ENCODE measurements at places on chromosomes 16 and 17. TPM values are rescaled to one million over a fixed set of nuclear protein-coding genes. Genes with fewer than 3 reads are reported as not detected.

Gene HEATR9
- 0.03 TPM for polyA plus RNA-seq

Gene TP53TG3D
- polyA plus RNA-seq: 0.34 TPM

Gene MRPS34
- polyA plus RNA-seq: 113 TPM

Gene SETD1A
- 40.1 TPM for polyA plus RNA-seq

Gene CES3
- polyA plus RNA-seq: 0.22 TPM

Gene DHX38
- 68.4 TPM for polyA plus RNA-seq

Gene GPRC5C
- 2.7 TPM for polyA plus RNA-seq

Gene KIFC3
- 15.5 TPM for polyA plus RNA-seq

Gene PPY
- not detected for polyA plus RNA-seq

Gene RILP
- polyA plus RNA-seq: 40.4 TPM

Gene CHST4
- polyA plus RNA-seq: 0.47 TPM

Gene NPIPA2
- polyA plus RNA-seq: 2.5 TPM

Gene SCO1
- polyA plus RNA-seq: 6.1 TPM

Gene TP53TG3B
- polyA plus RNA-seq: not detected

Gene SBK1
- 0.57 TPM for polyA plus RNA-seq

Gene CX3CL1
- 7.2 TPM for polyA plus RNA-seq

Gene FN3K
- polyA plus RNA-seq: 32.8 TPM

Gene ADAM11
- polyA plus RNA-seq: 0.80 TPM

Gene CEP295NL
- polyA plus RNA-seq: 0.13 TPM

Gene ZNF213
- polyA plus RNA-seq: 10.4 TPM

Gene RNU2-1
- not detected for polyA plus RNA-seq

Gene TBC1D3G
- 2.7 TPM for polyA plus RNA-seq

Gene EPX
- polyA plus RNA-seq: not detected

Gene MYH11
- 31.9 TPM for polyA plus RNA-seq

Gene IRF8
- polyA plus RNA-seq: 8.3 TPM

Gene CORO1A
- polyA plus RNA-seq: 87.7 TPM

Gene KRT40
- not detected for polyA plus RNA-seq

Gene ZNF200
- 7.8 TPM for polyA plus RNA-seq

Gene LCMT1
- polyA plus RNA-seq: 44.4 TPM

Gene SULT1A4
- polyA plus RNA-seq: 3.5 TPM

Gene PLA2G10
- polyA plus RNA-seq: not detected

Gene YBX2
- 1.4 TPM for polyA plus RNA-seq

Gene TMEM100
- polyA plus RNA-seq: 4.9 TPM

Gene TEKT1
- polyA plus RNA-seq: not detected

Gene TMEM238L
- polyA plus RNA-seq: 0.07 TPM

Gene SLC16A5
- 2.1 TPM for polyA plus RNA-seq

Gene ARL4D
- polyA plus RNA-seq: 2.8 TPM

Gene KLHL10
- 0.10 TPM for polyA plus RNA-seq

Gene SLC52A1
- polyA plus RNA-seq: not detected

Gene NOS2
- 0.54 TPM for polyA plus RNA-seq

Gene LGALS9B
- polyA plus RNA-seq: 0.10 TPM

Gene CMTM2
- 0.80 TPM for polyA plus RNA-seq

Gene SLC47A1
- polyA plus RNA-seq: 104 TPM

Gene GJD3
- polyA plus RNA-seq: not detected

Gene KRTAP9-2
- not detected for polyA plus RNA-seq
